Lung (tissue), 17 donors: ENCODE measurements at places on chromosomes 7 and 10. TPM values are rescaled to one million over a fixed set of nuclear protein-coding genes. Genes with fewer than 3 reads are reported as not detected.

DNA sequence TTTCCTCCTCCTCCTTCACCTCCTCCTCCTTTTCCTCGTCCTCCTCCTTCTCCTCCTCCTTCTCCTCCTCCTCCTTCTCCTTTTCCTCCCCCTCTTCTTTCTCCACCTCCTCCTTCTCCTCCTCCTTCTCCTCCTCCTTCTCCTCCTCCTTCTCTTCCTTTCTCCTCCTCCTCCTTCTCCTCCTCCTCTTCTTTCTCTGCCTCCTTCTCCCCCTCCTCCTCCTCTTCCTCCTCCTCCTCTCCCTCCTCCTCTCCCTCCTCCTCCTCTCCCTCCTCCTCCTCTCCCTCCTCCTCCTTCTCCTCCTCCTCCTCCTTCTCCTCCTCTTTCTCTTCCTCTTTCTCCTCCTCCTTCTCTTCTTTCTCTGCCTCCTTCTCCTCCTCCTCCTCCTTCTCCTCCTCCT is 13.6 kb downstream of the PLXNA4 start:
- DNase-seq = no peak

DNA sequence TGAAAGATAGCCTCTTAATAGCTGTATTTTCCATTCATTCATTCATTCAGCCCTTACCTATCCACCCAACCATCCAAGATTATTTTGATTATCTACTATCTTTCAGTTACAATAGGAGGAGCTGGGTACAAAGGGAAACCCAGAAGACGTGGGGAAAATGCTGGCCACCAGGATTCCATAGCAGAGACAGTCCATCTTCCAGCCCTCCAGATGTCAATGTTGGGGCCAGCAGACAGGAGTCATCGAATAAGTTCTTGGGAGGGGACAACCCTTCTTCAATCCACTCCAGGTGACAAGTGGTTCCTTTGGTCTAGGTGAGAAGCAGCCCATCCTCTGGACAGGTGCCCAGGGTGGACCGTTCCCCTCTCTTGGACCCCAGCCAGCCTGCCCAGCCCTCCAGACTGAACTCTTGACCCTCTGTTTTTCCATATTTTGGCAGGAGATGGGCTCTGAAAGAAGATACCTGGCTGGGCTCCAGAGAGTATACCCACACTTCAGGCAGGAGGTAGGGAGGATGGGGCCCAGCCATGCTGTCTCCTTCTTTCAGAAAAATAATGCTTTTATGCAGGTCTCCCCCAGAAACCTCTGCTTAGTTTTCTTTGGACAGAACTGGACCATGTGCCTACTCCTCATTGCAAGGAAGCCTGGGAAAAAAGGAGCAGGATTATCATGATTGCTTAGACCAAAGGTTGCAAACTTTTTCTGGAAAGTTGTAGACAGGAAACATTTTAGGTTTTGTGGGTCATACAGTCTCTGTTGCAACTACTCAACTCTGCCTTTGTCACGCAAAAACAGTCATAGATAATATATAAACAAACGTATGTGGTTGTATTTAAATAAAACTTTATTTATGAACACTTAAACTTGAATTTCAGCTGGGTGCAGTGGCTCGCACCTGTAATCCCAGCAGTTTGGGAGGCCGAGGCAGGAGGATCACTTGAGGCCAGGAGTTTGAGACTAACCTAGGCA is 95.5 kb upstream of the SMNDC1 start:
- no peak for DNase-seq

Gene MLXIPL
- 10.0 TPM for polyA plus RNA-seq

Gene TSPAN15
- polyA plus RNA-seq = 68.4 TPM

Gene UCN3
- polyA plus RNA-seq = 0.77 TPM
